ENCODE measurements at places on chromosomes 12 and 14.

- DNase-seq: no peak
Measured at GRCh38 chr12:106074706-106075392, 63.9 kb downstream of the NUAK1 start.

DNA sequence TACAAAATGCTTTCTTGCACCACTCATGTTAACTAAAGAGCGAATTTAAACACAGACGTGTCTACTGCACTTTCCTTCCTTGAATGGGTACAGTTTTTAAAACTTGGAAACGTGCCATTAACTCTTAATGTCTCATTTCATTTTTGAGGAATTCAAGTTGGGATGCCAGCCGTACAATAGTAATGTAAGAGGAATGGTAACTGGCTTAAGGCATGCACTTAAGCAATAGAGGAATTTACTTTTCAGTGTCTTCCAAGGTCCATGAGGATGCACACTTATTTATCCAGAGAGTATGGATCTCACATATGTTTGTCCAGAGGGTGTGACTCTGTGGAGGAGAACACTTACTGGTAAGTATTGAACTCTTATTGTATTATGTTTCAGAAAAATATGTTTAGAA, 52.9 kb downstream of the PPP4R4 start:
- no peak for DNase-seq

DNA sequence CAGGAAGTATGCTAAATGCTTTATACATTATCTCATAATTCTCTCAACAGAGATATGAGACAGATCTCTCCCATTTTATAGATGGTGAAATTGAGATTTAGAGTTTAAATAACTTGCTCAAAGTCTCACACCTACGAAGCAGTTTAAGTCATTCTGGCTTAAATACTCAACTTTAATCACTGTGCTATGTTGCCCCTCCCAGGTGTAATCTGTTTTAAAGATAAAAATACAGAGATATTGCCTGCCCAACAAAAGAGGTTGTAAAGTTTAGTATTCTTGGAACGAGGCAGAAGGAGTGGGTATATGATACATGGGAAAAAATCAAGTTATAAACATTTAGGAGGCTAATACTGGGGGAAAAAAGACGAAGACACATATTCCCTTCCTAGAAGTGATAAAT, 156.8 kb upstream of the LRIG3 start:
- no peak for DNase-seq

GRCh38 chr12:122909442-122910288, 13.7 kb upstream of the VPS37B start:
- no peak for DNase-seq

- no peak for DNase-seq
Measured at GRCh38 chr12:62581288-62582064, 114.8 kb downstream of the MON2 start.

- no peak for DNase-seq
Measured at GRCh38 chr12:98406378-98406777, 109.0 kb upstream of the TMPO start.

DNA sequence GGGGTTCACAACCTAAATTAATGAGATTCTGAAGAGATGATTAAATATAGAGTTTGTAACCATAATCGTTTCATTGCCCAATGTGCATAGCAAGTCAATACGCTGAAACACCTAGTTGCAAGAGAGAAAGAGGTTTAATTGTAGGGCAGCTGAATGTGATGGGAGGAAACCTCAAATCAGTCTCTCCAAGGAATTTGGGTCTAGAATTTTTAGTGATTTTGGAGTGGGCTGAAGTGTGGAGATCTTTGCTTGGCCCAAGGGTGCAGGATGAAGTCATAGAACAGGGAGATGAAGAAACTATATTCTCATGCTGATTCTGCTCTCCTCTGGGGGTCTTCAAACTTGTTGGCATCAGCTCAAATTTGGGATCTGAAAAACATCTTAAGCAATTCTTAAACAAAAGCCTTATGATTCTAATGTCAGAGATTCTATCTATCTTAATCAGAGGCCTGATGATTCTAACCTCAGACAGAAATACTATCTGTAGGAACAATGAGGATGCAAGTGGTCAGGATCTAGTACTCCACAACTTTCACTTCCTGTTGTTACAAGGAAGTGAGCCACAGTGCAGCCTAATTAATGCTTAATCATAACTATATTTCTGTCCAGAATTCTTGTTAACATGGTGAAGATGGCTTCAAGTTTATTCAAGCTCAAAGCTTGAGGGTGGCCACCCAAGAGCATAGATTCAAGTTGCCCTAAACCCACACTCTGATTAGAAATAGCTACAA, 80.2 kb upstream of the FUT8 start:
- DNase-seq: no peak

- DNase-seq: no peak
Measured at GRCh38 chr12:80849337-80849736, 88.4 kb downstream of the LIN7A start.

GRCh38 chr14:90809530-90810312, 6.5 kb downstream of the TTC7B start:
- no peak for DNase-seq

GRCh38 chr14:70884595-70885342, 22.5 kb upstream of the PCNX1 start:
- DNase-seq: no peak

DNA sequence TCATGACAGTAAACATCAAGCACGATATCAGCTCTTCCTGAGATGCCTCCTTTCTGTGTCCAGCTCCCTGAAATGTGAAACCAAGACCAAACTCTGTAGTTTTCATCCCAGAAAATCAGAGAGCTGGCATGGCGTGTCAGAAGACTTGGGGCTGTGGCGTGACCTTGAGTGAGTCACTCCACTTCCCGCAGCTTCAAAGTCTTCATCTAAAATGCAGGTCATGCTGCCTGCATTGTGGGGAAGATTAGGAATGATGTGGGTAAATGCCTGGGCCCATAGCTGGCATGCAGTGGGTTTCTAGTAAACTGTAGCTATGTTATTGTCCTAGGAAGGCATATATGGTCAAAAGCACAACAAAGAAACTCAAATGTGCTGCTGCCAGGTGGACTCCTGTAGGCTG, 28.8 kb downstream of the OAS2 start:
- no peak for DNase-seq

- DNase-seq: no peak
Measured at GRCh38 chr12:114984634-114985061, 300.7 kb upstream of the TBX3 start.

- DNase-seq: no peak
Measured at GRCh38 chr12:68794653-68795251, 13.2 kb upstream of the MDM2 start.

DNA sequence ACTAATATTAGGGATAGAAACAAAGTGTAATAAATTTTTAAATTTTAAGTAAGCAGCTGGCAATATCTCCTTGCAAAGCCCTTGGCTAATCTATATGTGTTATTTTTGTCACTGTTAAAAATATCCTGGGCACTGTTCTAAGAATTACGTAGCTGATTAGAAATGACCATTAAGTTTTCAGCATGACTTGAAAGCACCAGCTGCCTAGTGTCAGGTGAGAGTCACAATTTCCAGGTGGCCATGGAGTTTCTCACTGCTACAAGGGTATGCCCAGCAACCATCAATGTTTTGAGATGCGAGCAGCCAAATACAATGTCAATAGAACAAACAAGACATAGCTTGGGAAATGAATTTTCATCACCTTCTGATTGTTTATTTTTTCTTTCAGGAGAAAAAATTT, 23.3 kb upstream of the GYS2 start:
- DNase-seq: no peak

- DNase-seq: no peak
Measured at GRCh38 chr12:43285159-43285598, 266.8 kb downstream of the ADAMTS20 start.
